ENCODE measurements at places on chromosomes 2 and 18.

- DNase-seq = no peak
Observed at GRCh38 chr2:148167855-148168254, 147.0 kb downstream of the MBD5 start.

DNA sequence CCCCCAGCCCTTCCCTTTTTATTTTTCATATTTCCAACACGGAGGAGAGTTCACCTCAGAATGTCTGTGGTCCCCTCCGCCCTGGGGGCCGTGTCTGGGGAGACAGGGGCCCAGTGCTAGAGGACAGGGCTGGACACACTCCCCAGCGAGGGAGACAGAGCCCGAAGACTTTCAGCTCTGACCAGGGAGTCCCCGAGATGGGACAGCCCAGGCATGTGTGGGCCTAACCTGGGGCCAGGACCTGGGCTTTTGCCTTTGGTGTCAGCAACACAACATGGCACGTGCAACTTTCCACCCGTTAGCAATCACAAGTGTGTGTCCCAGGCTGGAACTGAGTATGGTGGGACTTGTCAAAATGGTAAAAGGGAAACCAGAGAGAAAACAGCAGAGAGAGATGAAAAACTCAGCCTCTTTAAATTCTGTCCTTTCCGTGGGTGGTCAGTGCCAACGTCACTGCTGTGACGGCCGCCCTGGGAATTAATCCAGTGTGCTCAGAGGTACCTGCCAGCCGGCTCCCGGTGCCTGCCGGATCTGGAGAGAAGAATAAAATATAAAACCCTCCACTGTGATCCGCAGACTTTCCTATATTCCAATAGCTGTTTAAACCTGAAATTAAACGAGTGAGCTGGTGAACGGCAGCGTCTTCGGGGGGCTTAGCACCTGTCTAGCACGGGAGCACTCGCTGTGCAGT is 245.8 kb downstream of the EIPR1 start:
- DNase-seq = no peak

- peak; percentile 70 for DNase-seq
Observed at GRCh38 chr2:17813010-17813741, 3.1 kb upstream of the MSGN1 start.

DNA sequence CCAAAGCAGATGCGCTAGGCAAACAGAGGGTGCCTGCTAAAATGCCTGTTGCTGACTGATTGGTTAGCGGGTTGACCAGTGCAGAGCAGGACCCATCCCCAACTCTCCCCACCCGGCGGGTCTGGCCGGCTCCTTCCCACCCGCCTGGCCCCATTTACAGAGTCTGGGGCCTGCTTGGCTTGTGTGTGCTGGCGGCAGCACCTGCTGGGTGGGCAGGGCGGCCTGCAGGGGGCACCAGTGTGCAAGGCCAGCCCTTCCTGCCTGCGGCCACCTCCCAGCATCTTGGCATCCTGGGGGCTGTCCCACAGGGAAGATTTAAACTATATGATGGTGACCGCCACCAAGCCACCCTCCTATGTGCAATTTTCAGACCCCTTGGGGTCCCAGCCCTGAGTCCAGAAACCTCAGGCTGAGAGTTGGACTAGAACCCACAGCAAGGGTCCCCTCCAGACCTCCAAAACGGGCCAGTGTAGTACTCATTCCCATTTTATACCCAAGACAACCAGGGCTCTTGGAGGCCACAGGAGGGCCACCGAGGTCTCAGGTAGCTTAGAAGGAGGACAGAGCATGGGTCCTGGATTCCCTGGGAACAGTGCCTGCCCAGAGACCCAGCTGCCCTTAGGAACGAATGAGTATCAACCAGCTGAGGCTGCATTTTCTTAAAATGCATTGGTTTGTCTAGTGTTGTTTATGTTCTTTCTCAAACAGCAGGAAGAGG is 173.6 kb downstream of the SMAD7 start:
- DNase-seq = peak; percentile 30

DNA sequence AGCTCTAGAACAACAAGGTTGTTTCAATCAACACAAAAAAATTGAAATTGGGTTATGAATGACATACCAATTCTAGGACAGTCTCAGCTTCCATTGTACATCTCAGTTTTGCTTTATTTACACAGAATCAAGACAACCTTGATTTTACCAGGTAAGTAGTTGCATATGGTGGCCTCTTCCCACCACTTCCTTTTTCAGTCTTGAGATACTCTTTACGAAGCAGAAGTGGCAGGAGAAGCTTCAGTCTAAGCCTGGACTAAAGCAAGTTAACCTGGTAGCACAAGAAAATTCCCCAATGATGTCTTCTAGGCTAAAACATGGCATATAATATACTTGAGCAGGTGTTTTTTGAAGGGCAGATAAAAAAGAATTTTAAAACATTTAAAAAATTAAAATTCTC is 10.7 kb upstream of the FAM136A start:
- DNase-seq = no peak

GRCh38 chr2:147521936-147522335 is 322.9 kb upstream of the ACVR2A start:
- no peak for DNase-seq

GRCh38 chr2:2572393-2573204 is 241.5 kb upstream of the MYT1L start:
- no peak for DNase-seq

GRCh38 chr2:27627963-27628766 is 647 bp downstream of the CCDC121 start:
- peak; percentile 86 for DNase-seq

DNA sequence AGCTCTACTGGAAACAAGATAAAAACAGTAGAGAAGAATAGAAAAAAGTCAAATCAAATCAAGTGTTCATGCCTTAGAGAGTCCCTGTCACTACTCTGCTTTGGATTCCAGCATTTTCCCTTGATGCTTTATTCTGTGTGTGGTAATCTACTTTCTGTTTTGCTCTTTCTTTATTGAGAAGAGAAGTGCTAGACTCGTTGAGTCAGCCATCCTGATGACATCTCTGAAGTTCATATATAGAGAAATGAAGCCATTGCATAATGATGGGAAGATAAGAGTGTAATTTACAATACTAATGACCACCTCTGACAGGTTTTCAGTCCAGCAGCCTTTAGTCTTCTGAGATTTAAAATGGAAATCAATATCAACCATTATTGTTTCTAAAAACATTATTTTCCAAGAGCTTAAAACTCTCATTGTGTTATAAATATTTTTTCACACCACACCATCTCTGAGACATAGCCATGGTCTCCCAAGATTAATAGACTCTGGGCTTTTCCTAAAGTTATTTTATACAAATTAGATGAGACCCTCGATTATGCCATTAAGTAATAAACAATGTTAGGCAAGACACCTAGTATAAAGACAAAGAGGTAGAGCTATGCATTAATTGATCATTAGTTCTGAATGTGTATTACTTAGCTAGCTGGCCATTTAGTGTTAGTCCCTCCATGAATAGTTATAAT is 679.0 kb upstream of the ACVR2A start:
- DNase-seq = no peak

DNA sequence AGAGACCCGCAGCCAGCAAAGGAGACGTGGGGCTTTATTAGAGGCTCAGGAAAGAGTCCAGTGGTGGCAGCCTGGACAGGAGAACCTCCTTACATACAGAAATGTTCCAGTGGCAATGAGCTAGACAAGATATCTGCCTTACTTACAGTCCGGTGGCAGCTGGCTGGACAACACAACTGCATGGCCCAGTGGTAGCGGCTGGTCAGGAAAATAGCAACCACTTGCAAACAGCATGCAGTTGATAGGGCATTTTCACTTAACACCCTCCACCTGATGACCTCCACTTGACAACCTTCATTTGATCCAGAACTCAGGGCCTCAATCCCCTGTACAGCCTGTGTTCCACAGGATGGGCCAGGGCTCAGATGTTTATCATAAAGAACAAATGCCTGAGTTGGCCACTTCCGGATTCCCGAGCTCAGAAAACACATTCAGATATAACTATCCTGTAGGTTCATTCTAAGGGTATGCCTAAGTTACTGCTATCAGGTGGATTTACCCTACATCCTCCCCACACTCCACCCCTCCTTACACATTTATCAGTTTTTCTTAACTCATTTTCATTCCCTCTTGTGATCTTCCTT is 63.3 kb upstream of the ITPRID2 start:
- DNase-seq = no peak

GRCh38 chr2:113120861-113121260 is 6.5 kb upstream of the IL1RN start:
- DNase-seq = no peak

Measured in RWPE1 (cell line).